ENCODE measurements at places on chromosomes 12 and 14.

GRCh38 chr14:104686624-104687517 lies 2.5 kb upstream of the INF2 start:
- DNase-seq = no peak

- no peak for DNase-seq
Measured at GRCh38 chr14:88611878-88612277, 49.0 kb downstream of the ZC3H14 start.

DNA sequence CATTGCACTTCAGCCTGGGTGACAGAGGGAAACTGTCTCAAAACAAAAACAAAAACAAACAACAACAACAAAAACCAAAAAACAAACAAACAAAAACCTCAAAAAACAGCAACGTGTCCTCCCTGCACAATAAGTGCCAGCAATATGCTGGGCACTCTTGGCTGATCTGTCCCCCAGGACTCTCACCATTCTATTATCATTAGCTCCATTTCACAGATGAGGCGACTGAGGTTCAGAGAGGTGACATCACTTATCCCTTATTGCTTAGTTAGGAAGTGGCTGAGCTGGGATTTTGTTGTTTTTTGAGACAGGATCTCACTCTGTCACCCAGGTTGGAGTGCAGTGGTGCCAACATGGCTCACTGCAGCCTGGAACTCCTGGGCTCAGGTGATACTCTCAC lies 33.0 kb upstream of the CCDC63 start:
- DNase-seq = no peak

DNA sequence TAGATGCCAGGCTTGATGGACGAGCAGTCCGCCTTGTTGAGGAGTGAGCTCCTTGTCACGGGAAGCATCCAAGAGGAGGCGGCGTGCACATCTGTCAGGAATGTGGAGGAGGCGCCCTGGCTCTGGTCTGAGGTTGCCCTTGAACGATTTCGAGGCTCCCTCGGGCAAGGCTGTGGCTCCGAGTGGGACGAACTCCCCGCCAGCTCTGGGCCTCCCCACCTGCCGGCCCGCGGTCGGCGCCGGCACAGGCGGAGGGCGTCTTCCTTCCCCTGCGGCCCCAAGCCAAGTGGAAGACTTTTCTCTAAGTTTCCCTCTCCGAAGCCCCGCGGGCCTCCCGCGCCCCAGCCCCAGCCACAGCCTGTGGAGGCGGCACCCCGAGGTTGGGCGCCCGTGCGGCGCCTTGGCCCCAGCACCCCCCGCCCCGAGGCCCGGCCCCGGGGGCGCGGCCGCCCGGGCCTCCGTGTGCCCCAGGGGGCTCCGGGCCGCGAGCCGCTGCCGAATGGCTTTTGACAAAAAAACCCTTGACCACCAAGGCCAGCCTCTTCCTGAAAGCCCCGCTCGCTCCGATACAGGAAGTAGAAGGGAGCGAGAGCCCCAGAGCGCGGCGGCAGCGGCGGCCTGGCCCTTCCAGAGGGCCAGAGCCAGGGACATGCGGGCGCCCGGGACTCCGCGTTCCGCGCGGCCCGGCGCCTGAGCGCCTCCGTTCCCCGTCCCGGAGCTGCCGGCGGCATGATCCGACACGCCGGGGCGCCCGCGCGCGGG lies at the start of gene RIN3:
Gene RIN3, plus strand, starts transcription at position 578 of the 762 bp plus-strand sequence. Its CDS starts 152 bp downstream, at position 730.
- DNase-seq = peak; percentile 38

DNA sequence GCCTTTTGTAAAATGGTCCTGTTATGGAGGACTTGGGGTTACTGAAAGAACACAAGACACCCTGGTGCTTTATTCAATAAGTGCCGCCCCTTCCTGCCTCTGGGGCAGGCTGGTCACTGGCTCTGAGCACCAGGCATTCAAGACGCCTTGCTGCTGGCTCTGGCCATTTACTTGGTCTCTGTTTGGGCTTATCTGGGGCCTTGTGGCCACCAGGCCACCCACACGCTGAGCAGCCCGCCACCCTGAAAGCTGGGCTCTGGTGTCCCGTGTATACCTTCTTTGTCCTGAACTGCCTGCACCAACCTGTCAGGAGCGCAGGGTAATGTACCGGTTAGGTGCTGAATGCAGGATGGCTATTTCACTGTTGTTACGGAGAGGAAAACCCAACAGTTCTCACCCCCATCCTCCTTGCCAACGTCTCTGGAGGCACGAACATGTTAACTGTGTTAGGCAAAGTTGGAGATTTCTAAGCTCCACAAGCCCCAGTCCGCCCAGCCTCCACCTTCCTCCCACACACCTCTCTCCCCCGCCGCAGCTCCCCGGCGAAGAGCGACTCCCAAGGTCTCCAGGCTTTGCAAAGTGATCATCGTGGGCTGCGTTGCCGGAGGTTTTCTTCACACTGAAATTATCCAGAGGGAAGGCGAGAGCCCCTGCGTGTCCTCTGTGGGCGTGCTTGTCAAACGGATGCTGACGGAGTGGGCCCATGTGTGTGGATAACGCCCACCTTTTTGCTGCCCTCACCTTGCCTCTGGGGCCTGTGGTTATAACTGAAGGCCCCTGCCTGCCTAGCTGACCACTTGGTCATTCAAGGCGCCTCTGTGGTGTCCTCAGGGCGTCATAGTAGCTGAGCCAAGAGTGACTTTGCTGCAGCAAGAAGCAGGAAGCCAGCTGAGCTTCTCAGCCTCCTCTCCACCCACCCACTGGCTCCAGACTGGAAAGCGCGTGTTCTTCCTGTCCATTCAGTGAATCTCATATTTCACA lies 18.8 kb upstream of the BEGAIN start:
- no peak for DNase-seq

DNA sequence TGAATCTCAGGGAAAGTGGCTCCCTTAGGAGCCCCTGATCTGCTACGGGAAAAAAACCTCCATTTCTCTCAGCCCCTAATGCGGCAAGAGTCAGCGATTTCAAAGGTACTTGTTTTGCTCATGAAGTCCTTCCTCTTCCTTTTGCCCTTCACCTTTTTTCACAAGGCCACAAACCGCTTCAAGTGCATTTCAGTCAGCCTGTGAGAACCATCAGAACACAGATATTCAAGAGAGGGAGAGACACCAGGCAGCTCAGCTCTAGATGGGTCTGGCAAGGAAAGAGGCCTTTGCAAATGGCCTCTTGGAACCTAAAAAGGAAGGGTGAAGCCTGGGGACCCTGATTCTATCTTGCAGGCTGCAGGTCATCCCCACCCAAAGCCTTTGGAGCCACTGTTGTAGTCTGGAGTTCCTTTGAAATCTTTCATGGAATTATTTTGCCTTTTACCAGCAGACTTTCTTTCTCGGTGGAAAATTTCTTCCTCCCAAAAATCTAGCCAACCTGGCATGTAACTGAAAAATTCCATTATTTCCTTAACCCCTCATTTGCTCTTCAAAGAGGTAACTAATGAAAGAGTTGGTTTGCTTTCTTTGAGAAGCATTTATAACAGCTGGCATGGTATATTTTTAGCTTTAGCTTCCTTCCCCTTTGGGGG lies 145.0 kb downstream of the SAMD4A start:
- peak; percentile 15 for DNase-seq

DNA sequence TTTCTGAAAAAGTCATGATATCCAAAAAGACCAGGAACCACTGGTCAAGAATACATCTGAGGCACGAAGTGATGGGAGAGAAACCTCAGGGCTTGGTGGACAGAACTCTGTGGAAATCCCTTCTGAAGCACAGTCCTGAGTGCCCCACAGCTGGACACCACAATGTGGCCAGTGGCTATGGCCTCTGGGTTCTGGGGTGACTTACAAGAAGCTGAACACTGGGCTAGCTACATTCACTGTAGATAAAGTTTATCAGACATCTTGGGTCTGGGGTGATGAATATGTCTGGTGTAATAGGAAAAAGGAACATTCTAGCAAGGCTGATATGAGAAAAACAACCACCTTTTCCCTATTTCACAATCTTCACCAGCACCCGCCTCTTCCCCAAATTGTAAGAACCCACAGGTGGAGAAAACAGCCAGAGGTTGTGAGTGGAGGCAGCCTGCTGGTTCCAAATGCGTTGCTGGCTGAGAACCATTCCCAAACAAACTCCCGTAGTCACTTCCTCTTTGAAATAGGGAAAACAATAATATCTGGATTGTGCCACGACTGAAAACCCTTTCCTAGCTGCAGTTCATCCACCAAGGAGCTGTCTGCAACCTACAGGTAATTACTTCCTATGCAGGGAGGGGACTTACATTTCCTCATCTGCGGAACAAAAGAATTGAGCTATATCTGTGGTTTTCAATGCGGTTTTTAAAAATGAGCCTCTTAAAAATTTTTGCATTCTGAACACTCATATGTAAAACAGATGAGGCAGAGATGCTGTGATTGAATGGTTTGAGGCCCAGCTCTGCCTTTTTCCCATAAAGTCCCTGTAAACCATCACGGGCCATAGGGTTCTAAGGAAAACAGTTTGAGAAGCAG lies 193.6 kb downstream of the SLC41A2 start:
- DNase-seq = no peak

DNA sequence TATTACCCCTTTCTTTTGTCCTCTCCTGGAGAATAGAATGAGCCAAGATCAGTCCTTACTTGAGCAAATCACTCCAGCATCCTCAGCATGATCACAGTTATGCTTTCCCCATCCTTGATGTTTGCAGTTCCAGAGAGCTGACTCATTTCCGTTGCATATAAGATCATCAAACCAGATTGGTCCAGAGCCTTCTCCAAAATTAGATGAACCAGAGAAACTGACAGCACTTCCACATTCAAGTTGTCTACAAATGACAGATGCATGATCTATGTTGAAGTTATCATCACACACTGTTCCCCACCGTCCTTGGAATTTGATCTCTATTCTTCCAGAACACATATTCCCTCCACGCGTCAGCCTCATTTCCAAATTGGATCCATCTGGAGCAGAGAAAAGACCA lies 4.8 kb downstream of the CD163 start:
- DNase-seq = no peak

DNA sequence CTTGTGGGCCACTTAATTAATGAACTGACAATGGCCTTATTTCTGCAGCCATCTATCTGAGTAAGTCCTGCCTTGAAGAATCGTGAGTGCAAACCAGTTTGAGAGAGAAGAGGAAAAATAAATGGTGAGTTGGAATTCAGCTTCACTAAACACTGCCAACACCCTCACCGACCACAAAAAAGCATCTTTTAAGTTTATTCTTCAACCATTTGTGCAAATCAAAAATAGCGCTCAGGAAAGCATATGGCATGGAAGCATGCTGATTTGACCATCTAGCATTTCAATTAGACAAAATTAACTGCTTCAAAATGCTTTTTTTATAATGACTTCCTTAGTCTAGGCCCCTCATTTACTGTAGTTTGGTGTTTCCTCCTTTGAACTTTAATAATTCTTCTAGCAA lies 294.0 kb downstream of the PPFIA2 start:
- no peak for DNase-seq

- DNase-seq = no peak
Measured at GRCh38 chr14:70955543-70956480, 48.6 kb downstream of the PCNX1 start.

- no peak for DNase-seq
Measured at GRCh38 chr12:92778525-92778924, 75.7 kb downstream of the PLEKHG7 start.

DNA sequence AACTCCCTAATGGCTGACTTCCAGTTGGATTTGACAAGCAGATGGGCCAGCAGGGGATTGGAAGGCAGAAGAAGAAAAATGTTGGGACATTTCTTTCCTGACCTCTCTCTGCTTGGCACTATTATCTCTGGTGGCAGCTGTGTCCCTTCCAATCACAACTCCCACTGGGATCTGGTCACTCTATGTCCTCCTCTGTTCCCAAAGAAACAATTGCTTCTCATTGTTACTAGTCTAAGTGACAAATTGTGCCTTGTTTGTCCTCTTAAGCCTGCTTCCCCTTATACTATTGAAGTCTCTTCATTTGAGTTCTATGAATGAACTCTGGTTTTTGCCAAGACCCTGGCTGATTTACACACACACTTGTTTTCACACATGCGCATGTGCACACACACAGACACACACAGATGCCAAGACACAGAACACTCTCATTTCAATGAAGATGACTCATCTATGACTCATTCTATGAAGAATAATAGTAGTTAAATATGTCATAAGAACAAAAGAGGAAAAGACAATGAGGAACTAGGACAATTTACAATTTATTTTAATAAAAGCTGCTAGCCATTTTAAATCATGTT lies 83.0 kb upstream of the FAR2 start:
- no peak for DNase-seq

- DNase-seq = no peak
Measured at GRCh38 chr12:108150436-108150835, 21.3 kb downstream of the WSCD2 start.

DNA sequence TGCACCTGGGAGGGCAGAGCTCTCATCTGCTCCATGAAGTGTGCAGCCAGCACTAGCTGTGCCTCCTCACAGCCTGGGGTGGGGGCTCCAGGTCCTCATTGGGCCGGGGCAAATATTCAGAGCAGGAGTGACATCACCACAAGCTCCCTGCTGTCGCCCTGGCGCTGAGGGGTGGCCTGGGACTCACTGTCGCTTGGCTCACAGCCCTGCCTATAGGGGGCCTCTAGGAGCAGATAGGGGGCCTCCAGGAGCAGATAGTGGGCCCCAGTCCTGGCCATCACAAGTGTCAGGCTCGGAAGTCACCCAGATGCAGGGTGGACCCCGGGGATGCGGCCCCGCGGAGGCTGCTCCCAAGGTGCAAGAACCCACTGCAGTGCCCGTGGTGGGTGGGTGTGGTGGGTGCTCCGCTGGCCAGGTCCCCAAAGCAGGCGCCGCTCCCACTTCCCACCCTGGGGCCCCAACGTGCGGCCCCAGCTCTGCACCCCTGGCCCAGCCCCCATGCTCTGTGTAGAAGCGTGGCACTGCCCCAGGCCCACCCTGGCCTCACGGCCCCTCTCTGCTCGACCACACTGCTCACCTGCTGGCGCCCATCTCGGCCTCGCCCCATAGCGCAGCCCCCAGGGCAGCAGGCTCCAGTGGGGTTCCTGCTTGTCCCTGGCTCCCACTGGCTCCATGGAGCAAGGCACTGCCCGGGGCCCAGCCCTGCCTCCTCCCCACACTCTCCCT lies 18.0 kb downstream of the SYNJ2BP start:
- no peak for DNase-seq

DNA sequence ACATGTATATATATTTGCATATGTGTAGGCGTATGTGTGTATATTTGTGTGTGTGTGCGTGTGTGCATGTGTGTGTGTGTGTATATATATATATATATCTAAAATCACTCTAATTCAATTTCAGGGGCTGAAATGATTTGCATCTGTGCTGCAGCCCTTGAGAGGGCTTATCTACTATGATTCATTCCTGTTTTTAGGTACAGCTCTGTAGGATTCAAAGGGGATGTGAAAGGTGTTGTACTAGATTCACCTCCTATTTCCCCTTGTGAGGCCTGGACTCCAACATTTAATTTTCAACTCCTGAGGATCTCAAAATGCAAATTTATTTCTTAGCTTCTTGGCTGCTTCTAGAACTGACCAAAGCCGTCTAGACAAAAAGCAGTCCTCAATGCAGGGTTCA lies 11.1 kb downstream of the ERP27 start:
- no peak for DNase-seq

GRCh38 chr12:71565535-71565934 lies 98.1 kb downstream of the ZFC3H1 start:
- no peak for DNase-seq
